ENCODE measurements at places on chromosomes 12 and 14.

DNA sequence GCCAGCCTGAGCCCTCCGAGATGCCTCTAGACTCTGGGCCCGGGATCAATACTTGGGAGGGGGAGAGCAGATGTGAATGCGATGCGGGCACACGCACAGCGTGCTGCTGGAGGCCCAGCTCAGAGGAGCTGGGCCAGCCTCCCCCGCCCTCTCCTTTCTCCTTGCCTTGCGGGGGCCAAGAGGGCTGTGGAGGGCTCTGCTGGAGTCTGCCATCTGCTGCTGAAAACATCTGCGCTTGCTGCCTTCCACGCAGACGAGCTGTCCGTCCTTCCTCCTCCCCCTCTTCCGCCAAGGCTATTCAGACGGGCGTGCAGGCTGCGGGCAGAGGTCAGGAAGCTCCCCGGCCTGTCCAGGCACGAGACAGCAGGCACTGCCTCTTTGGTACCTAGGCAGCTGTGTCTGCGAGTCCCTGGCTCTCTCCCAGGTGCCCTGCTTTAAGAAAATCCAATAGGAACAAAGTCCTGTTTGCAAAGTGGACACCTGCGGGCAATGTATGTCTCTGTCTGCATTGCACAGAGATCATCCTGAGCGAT, 75.2 kb downstream of the SPRING1 start:
- no peak for DNase-seq

DNA sequence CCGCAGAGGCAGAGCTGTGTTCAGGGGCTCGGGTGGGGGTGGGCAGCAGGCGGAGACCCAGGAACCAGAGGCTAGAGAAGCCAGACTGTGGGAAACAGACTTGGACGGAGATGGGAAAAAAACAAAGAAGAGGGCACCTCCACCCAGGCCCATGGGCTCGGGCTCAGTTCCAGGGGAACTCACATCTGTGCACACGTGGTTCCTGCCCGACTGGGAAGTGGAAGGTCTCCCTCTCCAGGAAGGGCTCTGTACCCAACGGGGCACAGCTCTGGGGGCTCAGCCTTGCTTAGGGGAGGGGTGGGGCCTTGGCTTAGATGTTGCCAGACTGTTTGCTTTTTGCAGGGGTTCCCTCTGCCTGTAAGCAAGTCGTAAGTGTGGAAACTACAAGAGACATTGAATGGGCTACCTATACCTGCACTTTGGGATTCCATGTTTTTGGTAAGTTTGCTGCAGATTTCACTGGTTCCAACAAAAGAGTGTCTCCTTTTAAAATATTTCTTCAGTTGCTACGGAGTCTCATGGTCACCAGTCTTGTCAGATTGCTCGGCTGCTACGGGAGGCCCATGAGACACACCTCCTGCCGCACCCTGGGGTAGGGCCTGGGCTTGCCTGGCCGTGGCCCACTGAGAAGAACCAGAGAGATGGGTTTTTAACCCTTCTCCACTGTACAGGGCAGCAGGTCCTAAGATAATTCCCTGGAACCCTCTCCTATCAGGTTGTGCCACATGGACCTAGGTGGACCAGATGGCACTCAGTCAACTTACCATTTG, 127.6 kb upstream of the EVL start:
- DNase-seq = no peak

- no peak for DNase-seq
Observed at GRCh38 chr14:83147006-83147405, 1613.4 kb upstream of the SEL1L start.

- DNase-seq = no peak
Observed at GRCh38 chr14:104866451-104867370, 1.6 kb downstream of the CEP170B start.

- no peak for DNase-seq
Observed at GRCh38 chr12:24795699-24796347, 153.1 kb downstream of the BCAT1 start.

- no peak for DNase-seq
Observed at GRCh38 chr14:100399052-100399849, 76.1 kb downstream of the SLC25A47 start.

Measured in T follicular helper cell (primary cell).